ENCODE measurements at places on chromosomes 11 and 22.

DNA sequence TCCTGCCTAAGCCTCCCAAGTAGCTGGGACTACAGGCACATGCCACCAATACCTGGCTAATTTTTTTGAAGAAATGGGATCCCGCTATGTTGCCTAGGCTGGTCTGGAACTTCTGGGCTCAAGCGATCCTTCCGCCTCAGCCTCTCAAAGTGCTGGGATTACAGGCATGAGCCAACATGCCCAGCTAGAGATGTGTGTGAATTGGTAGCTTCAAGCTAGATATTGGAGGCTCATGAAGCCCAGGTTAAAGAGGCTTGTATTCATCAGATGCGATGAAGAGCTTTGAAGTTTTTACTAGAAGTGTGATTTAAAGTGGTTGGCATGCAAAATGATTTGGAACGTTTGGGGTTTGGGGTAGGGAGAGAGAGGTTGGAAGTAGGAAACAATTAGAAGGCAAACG, 19.6 kb downstream of the NF2 start:
- DNase-seq, result no peak

GRCh38 chr11:3203221-3204043, 15.2 kb downstream of the MRGPRG start:
- no peak for DNase-seq

DNA sequence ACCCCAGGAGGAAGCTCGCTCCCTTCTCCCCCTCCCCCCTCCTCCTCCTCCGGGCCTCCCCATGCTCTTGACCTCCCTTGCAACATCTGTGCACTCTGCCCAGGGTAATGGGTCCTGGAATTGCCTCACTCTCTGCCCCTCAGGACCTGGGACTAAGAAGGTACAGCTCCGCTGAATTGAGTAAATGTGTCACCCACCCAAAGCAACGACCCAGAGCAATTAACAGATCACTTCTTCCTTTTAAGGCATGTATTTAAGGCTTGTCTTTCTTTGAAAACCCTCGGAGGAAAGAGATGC, 15.1 kb downstream of the GDPD5 start:
- no peak for DNase-seq

DNA sequence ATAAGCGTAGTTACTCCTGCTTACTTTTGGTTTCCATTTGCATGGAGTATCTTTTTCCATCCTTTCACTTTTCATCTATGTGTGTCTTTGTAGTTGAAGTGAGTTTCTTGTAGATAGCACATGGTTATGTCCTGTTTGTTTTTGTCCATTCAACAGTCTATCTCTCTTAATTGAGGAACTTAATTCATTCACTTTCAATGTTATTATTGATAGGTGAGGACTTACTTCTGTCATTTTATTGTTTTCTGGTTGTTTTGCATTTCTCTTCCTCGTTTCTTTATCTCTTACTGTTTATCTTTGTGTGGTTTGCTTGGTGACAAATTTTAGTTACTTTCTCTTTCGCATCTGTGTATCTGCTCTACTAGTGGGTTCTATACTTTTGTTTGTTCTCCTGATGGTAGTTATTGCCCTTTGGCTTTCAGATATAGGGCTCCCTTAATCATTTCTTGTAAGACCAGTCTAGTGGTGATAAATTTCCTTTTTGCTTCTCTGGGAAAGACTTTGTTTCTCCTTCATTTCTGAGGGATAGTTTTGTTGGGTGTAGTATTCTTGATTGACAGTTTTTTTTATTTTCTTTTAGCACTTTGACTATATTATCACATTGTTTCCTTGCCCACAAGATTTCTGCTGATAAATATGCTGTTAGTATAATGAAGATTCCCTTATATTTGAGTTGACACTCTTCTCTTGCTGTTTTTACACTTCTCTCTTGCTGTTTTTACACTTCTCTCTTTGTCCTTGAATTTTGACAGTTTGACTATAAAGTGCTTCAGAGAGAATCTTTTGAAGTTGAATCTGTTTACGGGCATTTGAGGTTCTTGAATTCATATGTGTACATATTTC, 9.0 kb upstream of the RAG1 start:
- DNase-seq, result no peak

DNA sequence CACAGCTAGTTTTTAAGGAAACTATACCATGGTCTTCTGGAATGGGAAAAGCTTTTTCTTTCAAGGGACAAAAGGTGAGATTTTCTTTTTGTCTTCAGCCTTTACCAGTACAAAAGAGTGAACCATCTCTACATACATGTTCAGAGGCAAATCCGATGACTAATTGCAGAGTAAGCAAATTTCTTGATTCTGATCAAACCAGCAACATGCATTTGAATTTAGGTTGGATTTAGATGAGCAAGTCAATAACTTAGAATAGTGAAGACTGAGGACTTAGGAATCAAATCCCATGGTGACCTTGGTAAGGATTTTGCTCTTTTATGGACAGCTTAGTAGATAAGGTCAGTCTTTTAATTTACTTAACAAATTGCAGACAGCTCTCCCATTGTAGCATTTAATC, 65.9 kb upstream of the BLID start:
- no peak for DNase-seq

DNA sequence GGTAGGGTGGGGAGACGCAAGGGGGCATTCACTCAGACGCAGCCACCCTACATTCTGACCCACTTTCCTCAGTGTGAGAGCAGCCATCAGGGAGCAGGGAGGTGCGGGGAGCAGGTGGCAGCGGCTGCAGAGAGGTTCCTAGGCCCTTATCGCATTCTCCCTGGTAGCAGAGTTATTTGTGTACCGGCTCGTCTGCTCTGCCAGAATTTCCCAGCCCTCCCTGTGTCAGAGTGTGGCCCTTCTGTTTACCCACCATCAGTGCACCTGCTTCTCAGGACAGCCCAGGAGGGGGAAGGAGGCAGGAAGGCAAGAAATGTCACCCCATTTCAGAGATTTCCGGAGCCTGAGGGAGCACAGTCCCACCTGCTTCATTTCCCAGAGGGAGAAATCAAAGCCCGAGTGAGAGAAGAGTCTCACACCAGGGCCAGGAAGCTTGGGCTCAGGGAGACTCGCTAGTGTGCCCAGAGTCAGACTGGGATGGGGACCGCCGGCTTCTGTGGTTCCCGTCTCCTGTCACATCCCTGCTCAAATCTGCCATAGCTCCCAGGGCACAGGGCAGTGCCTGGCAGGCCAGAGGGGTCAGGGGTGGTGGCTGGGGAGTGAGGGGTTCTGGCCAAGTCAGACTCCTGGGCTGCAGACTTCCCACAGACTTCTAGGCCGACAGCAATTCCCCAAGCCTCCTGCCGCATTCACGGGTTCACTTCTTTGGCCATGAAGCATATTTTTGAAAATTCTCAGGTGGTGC, 49.7 kb downstream of the ARRB1 start:
- DNase-seq, result no peak

- DNase-seq, result no peak
Measured at GRCh38 chr11:12794576-12795230, 120.5 kb downstream of the TEAD1 start.

DNA sequence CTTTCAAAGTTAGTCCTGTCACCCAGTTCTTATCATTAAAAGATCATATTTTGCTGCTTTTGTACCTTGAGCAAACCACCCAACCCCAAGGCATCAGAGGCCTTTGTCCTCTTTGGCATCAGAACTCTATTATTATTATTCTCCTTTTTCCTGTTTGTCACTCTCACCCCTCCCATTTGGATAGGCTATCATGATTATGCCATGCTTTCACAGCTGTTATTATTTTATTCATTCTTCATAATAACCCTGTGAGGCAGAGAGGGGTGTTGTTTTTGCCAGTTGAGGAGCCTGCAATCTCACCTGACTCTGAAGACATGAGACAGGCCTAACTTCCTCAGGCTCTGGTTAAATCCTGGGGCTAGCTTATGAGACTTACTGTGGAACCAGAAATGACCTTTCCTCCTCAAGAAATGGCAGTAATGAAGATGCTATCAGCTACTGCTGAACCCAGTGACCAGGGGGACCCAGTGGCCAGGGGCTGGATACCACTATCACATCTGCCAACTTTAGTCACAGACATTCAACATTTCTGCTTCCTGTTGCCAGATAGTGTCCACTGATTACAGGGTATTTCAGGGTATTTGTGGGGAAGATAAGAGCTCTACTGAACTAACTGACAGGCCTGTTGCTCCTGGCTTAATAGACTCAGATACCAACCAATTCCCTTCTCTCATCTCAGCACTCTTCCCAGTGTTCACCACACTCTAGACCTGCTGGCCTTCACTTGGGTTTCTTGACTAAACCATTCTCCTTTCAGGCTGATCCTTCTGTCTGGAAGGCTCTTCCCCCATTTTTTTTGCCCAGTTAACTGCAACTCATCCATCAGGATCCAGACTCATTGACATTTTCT, 11.8 kb upstream of the SWAP70 start:
- no peak for DNase-seq

GRCh38 chr11:33909150-33909549, 17.3 kb upstream of the LMO2 start:
- no peak for DNase-seq

GRCh38 chr11:61601512-61601911, 20.6 kb upstream of the SYT7 start:
- no peak for DNase-seq

DNA sequence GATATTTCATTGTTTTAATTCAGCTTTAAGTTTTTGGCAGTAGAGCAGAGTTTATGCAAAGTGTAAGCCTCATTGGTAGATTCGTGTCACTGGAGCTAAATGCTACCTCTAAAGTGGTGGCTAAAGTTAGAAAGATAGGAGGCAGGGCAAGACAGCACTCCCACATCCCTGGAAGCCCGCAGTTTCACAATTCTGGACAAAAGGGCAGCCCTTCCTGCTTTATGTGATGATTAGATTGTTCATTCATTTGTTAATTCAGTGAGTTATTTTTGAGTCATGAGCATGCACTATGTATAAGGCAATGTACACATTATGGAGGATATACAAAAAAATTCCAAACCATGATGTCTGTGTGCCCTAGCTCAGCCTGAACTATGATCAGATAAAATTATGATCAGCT, 52.1 kb upstream of the EIF3M start:
- DNase-seq, result no peak

DNA sequence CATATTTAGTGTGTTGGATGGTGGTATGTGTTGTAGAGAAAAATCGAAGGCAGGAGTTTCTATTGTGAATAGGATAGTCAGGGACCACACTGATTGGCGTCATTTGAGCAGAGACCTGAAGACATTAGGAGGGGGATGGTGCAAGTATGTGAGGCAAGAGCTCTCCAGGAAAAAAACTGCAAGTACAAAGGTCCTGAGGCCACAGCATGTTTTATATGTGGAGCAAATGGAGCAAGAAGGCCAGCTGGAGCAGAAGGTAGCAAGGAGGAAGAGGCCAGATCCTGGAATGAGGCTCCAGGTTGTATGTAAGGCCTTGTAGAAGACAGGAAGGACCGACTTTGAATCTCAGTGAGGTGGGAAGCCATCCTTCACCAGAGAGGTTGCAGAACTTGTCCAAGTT, 14.2 kb upstream of the MICALL1 start:
- DNase-seq, result no peak

All from activated T-helper 1 cell treated with Interleukin-2 at 50 U/mL for 16 hours (primary cell).